ENCODE measurements at places on chromosomes 12 and 14.

- DNase-seq = peak; percentile 54
Measured at GRCh38 chr12:49260166-49260565, 4.7 kb upstream of the TUBA1C start.

DNA sequence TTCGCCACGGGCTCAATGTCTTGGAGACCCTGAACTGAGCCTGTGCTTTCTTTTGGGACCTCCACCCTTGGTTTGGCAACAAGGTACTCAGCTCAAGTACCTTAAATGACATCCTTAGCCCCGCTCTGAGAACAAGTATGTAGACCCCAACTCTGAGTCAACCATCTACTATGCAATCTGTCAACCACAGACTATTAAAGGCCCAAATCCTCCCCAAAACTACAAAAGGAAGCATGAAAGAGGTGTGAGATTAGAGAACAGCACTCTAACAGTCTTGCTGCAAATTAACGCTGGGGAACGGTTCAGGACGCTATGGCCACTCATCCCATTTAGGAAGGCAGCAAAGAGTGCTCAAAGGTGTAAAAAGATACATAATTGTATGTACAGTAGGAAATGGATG is 52.1 kb downstream of the CCDC88C start:
- DNase-seq = no peak

- peak; percentile 39 for DNase-seq
Measured at GRCh38 chr12:124863416-124864325, at the start of gene SCARB1. Gene SCARB1, minus strand, starts transcription at chr12:124863864. Its CDS starts 144 bp downstream, at chr12:124863720.

GRCh38 chr12:87690236-87690810 is 338.9 kb downstream of the C12orf50 start:
- no peak for DNase-seq

GRCh38 chr14:102375119-102375518 is 12.4 kb downstream of the TECPR2 start:
- DNase-seq = no peak

DNA sequence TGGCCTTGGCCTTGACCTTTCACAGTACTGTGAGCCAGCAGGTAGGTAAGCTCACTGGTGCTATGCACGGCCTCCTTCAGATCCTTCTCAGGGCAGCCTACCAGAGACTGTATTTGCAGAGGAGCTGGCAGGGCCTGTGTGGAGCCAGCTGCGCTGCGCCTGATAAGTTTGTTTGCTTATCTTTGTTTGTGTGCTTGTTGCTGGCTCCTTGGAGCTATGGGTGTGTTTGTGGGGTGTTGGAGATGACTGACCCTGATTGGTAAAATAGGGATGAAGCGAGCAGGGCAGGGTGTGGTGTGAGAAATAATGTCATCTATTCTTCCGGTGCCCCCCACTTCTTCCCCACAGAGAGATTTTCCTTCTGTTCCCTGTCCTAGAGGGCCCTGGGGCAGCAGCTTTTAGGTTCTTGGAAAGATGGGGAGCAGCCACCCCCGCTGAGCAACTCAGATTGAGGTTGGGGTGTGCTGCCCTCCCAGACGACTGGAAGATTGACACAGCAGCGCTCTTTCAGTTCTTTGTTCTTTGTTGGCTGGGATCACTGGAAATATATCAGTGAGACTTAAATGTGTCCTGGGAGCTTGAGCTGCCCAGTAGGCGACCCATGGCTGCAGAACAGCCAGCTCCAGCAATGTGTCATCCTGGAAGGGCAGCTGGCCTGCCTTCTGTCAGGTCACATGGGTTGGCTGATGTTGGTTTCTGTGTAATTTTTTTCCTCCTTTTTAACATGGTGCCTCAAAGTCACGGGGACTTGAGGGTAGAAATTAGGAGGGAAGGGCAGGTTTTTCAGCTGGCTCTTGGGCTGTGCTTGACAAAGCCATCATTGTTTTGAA is 19.6 kb downstream of the MLXIP start:
- no peak for DNase-seq

DNA sequence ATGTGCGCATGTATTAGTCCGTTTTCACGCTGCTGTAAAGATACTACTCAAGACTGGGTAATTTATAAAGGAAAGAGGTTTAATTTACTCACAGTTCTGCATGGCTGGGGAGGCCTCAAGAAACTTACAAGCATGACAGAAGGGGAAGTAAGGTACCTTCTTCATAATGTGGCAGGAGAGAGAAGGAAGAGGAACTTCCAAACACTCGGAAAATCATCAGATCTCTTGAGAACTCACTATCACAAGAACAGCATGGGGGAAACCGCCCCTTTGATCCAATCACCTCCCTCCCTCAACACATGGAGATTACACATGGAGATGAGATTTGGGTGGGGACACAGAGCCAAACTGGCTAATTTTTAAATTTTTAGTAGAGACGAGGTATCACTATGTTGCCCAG is 41.8 kb upstream of the SNX6 start:
- DNase-seq = no peak

DNA sequence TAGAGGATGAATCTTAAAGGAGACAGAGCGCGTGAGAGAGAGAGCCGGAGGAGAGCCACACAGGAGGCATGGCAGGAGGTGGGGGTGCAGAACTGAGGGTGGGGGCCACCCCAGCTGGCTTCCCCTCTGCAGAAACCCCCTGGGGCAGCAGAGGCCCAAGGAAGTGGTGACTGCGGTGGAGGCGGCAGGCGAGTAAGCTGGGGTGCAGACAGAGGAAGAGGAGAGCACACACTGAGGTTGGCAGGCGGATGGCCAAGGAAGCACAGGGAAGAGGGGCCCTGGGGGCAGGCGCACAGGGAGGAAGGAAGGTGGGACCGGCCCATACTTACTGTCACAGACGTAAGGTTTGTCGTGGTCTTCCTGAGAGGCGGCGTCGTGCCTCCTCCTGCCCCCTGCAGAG is 179.8 kb downstream of the DPF3 start:
- no peak for DNase-seq

- no peak for DNase-seq
Measured at GRCh38 chr12:110498984-110499706, 2.8 kb downstream of the VPS29 start.

DNA sequence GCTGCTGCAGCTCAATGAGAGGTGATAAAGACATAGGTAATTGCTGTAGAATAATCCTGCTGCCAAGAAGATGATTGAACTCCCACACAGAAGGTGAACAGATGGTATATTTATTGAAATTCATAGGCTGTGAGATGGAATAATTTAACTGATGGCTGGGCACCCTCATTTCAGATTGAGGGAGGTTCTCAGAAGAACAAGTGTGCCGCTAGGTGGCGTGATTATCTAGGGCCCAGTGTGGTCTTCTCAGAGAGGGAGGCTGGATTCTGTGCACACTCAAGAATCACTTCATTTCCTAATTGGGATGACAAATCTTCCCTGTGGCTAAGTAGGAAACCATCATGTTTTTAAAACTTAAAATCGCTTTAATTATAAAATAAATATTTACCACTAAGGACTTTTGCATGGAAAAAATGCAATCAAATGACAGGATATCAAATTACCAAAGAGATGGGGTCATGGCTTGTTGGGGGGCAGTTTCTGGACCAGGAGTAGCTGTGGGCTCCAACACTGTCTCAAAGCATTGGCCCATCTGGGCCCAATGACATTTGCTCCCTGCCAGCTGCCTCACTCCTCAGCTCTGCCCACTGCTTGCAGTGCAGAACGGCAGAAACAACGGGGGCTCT is 132.3 kb downstream of the SNAPC1 start:
- DNase-seq = peak; percentile 31

- no peak for DNase-seq
Measured at GRCh38 chr12:46110223-46110611, 119.8 kb upstream of the SCAF11 start.
